ENCODE measurements at places on chromosomes 7 and 10. TPM values are rescaled to one million over a fixed set of nuclear protein-coding genes. Genes with fewer than 3 reads are reported as not detected.

Gene NXPH1
- total RNA-seq = 3.1 TPM

Gene POU6F2
- 3.9 TPM for total RNA-seq

DNA sequence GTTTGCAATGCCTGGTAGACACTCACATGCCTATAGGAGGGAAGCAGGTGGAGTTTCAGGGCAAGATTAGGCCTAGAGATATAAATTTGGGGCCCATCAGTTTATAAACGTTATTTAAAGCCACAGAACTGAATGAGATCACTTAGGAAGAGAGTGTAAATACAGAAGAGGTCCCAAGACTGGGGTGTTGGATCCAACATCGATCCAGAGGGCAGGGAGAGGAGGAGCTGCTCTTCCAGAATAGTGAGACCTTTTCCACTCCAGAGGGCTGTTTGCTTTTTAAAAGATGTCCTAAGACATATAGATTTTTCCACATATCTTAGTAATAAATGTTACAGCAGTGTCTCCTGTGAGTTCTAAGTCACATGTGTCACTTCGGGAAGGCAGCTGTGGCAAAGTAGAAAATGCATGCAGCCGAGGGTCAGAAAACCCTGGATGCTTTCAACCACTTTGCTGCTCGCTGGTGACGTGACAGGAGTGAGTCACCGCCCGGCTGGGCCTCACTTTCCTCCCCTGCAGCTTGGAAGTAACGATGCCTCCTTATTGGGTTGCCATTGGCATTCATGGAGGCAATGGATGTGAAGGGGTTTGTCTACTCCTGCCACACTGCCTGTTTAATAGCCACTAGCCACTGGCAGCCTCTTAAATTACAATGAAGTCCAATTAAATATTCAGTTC lies 95.4 kb downstream of the TRIL start:
- DNase-seq = no peak
- H3K4me3 ChIP-seq = no peak overlapping the region
- no peak overlapping the region for H3K27ac ChIP-seq
- H3K4me1 ChIP-seq = peaks cover 15% of the 10 kb centered on the region

DNA sequence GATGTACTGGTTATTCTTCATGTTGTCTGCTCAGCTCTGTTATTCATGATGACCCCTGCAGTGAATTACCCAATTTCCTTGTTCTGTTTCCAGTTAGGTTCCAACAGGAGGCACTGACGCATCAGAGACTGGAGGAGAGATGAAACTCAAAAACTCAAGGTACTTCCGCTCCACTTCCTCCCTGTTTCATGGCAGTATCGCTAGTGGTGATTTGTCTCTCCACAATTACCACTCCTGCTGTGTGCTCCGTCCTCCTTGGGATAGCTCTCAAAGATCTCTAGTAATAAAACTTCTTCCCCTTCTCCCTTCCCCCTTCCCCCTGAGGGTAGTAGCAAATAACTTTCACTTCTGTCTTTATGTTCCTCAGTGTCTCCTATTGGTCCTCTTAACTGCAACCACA lies 107.4 kb upstream of the ABCB5 start:
- no peaks in the 10 kb centered on the region for H3K36me3 ChIP-seq
- H3K27me3 ChIP-seq = no peaks in the 10 kb centered on the region

GRCh38 chr7:88201305-88201704 lies 18.5 kb downstream of the SRI start:
- H3K36me3 ChIP-seq = no peaks in the 10 kb centered on the region
- H3K4me3 ChIP-seq = no peak overlapping the region
- H3K27me3 ChIP-seq = no peaks in the 10 kb centered on the region

Gene ADCY1
- total RNA-seq = 3.6 TPM

DNA sequence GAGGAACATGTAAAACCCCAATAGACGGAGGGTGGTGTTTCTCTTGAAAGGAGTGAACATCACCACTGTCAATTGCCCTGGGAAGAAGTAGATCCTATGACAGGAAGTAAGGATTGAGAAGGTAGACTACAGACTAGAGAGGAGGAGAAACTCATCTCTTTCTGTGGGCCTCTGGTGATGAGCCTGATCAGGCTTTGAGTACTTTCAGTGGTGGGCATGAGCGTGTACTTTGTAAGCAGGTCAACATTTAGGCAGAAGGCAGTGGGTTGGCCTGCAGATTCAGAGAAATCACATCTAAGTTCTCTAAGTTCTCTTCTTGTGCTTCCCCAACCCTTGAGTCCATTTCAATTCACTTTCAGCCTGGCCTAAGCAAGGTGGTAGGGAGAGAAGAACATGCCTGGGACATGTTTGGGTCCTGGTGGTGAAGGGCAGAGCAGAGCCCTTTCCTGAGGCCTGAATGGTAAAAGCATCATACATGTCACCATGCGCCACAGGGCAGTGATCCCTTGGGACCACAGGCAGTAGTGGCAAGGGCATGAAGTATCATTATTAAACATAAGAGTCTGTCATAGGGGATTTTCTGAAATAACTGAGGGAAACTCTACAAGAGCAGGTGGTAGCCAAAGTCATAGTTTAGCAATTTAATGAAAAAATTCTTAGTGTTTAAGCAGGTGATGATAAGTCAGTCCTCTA lies 56.4 kb upstream of the ANKRD1 start:
- H3K27ac ChIP-seq = no peak overlapping the region
- no peak overlapping the region for H3K4me3 ChIP-seq
- no peaks in the 10 kb centered on the region for H3K4me1 ChIP-seq
- DNase-seq = no peak

DNA sequence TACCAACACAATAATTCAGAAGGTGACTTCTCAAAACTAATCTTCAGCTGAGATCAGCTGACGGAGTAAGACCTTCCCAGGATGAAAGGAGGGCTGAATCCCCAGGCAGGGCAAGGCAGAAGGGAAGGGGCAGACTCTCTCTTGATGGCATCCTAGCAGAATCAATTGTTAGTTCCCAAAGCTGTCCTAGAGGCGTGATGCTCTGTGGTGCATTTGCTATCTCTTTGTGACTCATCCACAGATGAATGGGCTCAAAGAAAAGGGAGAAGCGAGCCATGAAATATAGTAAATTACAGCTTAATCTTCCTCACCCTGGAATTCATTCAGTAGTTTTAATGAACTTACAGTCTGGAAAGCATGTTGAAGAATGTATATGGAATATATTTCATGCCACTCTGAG lies 37.2 kb downstream of the PDE1C start:
- H3K4me3 ChIP-seq = no peak overlapping the region
- H3K27me3 ChIP-seq = no peaks in the 10 kb centered on the region
- DNase-seq = no peak
- no peaks in the 10 kb centered on the region for H3K36me3 ChIP-seq
- no peak overlapping the region for H3K27ac ChIP-seq

GRCh38 chr10:98832738-98833137 lies 386.0 kb upstream of the HPS1 start:
- no peaks in the 10 kb centered on the region for H3K4me1 ChIP-seq
- no peak overlapping the region for H3K4me3 ChIP-seq
- H3K27me3 ChIP-seq = no peaks in the 10 kb centered on the region
- H3K36me3 ChIP-seq = no peaks in the 10 kb centered on the region
- H3K27ac ChIP-seq = no peak overlapping the region

- DNase-seq = no peak
- no peaks in the 10 kb centered on the region for H3K36me3 ChIP-seq
- no peak overlapping the region for H3K4me3 ChIP-seq
- no peaks in the 10 kb centered on the region for H3K27me3 ChIP-seq
- no peak overlapping the region for H3K27ac ChIP-seq
- H3K4me1 ChIP-seq = no peaks in the 10 kb centered on the region
Observed at GRCh38 chr7:81029511-81029910, 110.7 kb upstream of the SEMA3C start.

Gene CYP3A5
- 2.7 TPM for total RNA-seq

GRCh38 chr10:132571650-132572544 lies 34.3 kb downstream of the INPP5A start:
- no peaks in the 10 kb centered on the region for H3K27me3 ChIP-seq
- peaks cover 33% of the 10 kb centered on the region for H3K4me1 ChIP-seq
- peak overlapping the region; percentile 39 for H3K27ac ChIP-seq
- peak; percentile 50 for DNase-seq
- H3K4me3 ChIP-seq = no peak overlapping the region

- H3K4me1 ChIP-seq = no peaks in the 10 kb centered on the region
- H3K27me3 ChIP-seq = peaks cover 4% of the 10 kb centered on the region
- H3K27ac ChIP-seq = no peak overlapping the region
Observed at GRCh38 chr10:69661414-69662172, 31.5 kb downstream of the FAM241B start.

DNA sequence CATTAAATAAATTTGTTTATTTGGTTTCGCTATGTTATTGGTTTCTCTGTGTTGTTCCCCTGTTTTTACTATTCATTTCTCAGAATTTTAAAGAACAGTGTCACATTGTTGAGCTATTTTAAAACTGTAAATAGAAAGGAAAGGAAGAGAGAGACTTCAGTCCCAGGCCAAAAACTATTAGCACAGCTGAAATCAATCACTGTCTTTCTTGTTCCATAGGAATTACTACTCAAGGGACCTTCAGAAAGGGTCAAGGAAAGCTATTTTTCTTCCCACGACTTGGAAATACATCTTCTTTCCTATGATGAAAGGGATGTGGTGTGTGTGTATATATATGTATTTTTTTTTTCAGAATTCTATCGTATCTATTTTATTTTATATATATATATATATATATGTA lies 29.0 kb upstream of the GNAT3 start:
- DNase-seq = no peak
- H3K27me3 ChIP-seq = no peaks in the 10 kb centered on the region
- H3K4me1 ChIP-seq = no peaks in the 10 kb centered on the region
- no peaks in the 10 kb centered on the region for H3K36me3 ChIP-seq
- H3K4me3 ChIP-seq = no peak overlapping the region

- H3K36me3 ChIP-seq = no peaks in the 10 kb centered on the region
- no peak for DNase-seq
- no peak overlapping the region for H3K4me3 ChIP-seq
- H3K27me3 ChIP-seq = no peaks in the 10 kb centered on the region
Observed at GRCh38 chr10:67868132-67868531, 16.3 kb upstream of the SIRT1 start.

Gene LRGUK
- not detected for total RNA-seq

Gene MEOX2
- total RNA-seq = not detected

DNA sequence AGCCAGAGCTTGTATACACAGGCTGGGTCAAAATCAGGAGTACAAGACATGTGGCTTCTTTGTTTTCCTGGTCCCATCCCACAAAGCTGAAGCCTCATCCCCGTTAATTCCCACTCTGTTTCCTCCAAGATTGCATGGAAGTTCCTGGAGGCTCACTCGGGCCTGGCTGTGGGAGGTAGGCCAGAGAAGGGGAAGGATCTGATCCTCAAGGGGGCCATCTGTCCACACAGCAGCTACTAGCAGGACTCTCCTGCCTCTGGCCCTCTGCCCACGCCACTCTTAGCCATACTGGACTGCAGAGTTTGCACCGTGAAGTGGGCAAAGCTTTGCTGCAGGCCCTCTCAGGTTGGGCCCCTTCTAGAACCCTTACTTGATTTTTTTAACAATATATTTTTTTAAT lies 160.6 kb downstream of the FGFR2 start:
- no peak for DNase-seq
- H3K27ac ChIP-seq = peak overlapping the region; percentile 94
- H3K27me3 ChIP-seq = no peaks in the 10 kb centered on the region
- peaks cover 74% of the 10 kb centered on the region for H3K4me1 ChIP-seq
- no peaks in the 10 kb centered on the region for H3K36me3 ChIP-seq

DNA sequence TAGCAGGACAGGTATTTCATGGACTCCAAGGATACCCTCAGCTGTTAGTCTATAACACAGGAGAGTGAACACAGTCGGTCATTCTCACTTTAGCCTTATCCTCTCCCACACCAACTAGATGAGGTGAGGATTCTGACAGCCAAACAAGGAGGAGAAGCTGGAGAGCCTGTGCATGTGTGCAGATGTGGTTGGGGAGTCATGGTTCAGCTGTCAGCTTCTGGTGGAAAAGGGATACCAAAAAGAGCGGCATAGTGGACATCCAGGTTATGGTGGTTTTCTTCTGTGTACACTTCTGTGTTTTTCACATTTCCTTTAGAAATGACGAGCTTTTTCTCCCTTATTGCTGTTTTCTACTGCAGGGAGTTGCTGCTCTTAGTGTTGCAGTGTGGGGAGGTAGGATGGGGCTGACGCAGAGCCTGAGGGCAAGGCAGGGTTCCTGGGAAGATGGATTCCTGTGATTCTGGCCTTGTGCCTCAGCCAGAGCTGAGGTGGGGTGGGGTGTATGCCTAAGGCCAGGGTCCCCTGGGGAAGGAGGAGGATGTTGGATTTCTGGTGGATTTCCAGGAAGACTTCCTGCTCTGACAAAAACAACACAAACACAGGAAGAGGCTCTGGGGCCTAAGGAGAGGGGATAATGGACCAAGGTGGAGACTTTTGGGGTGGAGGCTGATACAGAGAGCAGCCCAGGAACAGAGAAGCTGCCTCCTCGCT lies 26.6 kb downstream of the PLAU start:
- no peak overlapping the region for H3K27ac ChIP-seq
- H3K36me3 ChIP-seq = no peaks in the 10 kb centered on the region
- H3K4me3 ChIP-seq = no peak overlapping the region
- DNase-seq = no peak

DNA sequence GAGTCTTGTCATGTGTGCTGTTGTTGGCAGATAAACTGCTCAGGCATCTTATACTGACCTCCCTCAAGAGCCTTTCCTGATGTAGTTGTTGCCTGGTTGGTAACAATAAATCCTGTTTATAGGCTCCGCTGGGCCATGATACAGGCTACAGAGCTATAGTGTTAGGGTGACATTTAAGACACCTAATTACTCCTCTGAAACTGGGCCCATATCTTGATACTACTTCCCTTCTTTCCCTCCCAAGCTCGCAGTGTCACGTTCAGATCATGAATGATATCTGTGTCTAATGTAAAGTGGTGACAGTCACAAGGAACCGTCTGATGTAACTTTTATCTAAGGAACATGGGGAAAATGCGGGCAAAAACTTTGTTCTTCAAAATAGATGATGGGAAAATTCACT lies 35.4 kb downstream of the CROT start:
- no peaks in the 10 kb centered on the region for H3K27me3 ChIP-seq
- H3K27ac ChIP-seq = no peak overlapping the region
- H3K4me3 ChIP-seq = no peak overlapping the region
- no peak for DNase-seq
- no peaks in the 10 kb centered on the region for H3K4me1 ChIP-seq

- DNase-seq = no peak
- no peaks in the 10 kb centered on the region for H3K4me1 ChIP-seq
- H3K27me3 ChIP-seq = no peaks in the 10 kb centered on the region
Observed at GRCh38 chr10:98314532-98315284, 46.7 kb upstream of the LOXL4 start.

Gene UNCX
- total RNA-seq = not detected

DNA sequence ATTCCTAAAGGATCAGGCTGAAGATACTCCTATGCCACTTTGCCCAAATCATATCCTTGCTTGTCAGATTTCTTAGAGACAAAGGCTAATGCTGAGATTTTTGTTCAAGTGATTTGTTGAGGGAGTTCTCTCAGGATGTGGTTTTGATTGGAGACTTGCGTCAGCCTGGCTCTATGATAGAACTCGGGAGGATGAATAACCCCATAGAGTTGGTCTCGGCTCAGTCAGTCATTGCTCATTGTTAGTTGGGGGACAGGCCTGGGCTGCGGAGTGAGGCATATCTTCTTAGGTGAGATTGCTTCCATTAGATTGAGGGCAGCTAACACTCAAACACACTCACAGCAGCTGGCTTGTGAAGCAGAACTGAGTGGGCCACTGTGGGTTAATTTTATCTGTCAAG lies 203.4 kb downstream of the KIF20B start:
- no peak for DNase-seq
- H3K4me3 ChIP-seq = no peak overlapping the region
- no peaks in the 10 kb centered on the region for H3K4me1 ChIP-seq
- H3K36me3 ChIP-seq = no peaks in the 10 kb centered on the region
